ENCODE measurements at places on chromosomes 2 and 18.

DNA sequence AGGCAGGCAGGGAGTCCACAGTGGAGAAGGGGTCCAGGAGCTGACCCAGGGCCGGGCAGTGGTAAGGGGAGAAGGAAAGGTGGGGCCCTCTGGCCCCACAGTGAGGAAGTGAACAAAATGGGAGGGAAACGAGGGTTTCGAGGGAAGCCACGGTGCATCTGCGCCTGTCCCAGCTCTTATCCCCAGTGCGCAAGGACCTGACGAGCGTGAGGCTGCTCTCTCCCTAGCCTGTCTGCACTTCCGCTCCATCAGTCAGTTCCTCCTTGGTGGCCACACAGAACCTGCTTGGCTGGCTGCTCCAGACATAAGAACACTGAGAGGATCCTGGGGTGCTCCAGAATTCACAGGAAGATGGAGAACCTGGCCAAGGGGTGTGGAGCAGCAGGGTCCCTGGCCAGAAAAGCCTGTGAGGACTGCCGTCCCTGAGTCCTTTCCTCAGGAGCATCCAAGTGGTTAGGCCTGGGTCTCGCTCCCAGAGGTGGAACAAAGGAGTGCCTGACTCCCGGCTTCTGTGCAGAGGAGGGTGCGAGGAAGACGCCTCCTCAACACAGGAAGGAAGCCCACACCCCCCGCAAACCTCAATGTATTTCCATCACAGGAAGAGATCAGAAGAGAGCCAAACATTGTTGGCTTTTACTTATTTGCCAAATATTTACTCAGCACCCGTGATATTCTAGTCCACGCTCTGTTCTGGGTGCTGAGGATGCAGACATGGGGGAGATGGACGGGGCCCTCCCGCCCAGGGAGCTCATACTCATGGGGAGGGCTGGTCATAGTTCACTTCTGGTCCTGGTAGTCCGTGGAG lies 43.7 kb upstream of the SEMA4C start:
- no peak for DNase-seq

DNA sequence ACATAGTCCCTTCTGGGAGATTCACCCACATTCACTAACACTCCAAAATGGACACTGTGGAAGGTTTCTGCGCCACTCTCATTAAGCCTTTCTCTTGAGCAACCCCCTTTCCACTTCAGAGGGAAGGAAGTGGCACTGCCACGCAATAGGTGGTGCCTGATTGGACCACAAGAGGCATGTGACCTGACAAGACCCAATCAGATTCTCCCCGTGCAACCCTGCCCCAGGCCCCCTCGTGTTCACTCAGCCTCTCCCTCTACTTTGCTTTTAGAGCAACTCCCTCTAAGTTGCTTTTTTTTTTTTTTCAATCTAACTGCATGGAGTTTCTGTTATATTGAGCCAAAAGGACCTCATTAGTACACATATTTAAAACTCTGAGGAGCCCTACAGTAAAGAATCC lies 158.0 kb downstream of the EN1 start:
- no peak for DNase-seq

- peak; percentile 92 for DNase-seq
Measured at GRCh38 chr2:42169100-42169873, at the start of gene EML4. EML4 (plus strand) TSS chr2:42169353; CDS start chr2:42169612, 259 bp downstream.

DNA sequence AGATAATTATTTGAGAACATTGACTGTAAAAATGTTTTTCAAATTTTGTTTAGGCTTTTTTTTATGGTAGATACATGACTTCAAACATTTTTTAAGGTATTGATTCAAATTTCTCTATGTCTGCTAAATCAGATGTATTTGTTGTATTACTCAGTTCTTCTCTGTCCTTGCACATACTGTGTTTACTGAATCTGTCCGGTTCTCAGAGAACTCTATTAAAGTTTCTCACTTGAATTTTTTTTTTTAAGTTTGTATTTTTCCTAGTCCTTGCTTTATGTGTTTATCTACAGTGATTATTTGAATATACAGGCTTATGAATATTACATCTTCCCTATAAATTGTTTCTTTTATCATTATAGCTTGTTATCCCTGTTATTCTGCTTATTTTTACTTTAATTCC lies 5.3 kb downstream of the SEPTIN2 start:
- DNase-seq: no peak

GRCh38 chr2:237863689-237864443 lies 4.4 kb downstream of the RAMP1 start:
- no peak for DNase-seq

- no peak for DNase-seq
Measured at GRCh38 chr2:10305715-10306114, 3.0 kb downstream of the HPCAL1 start.

GRCh38 chr18:34697891-34698290 lies 12.2 kb upstream of the DTNA start:
- DNase-seq: no peak

GRCh38 chr2:6885968-6886367 lies 8.4 kb downstream of the RSAD2 start:
- DNase-seq: no peak

- no peak for DNase-seq
Measured at GRCh38 chr18:31301201-31301655, 16.7 kb upstream of the DSG1 start.

GRCh38 chr18:59067873-59068272 lies 71.8 kb upstream of the SEC11C start:
- DNase-seq: no peak

GRCh38 chr2:205744074-205744591 lies 61.8 kb downstream of the NRP2 start:
- no peak for DNase-seq

GRCh38 chr2:101041413-101041812 lies 39.3 kb downstream of the RPL31 start:
- DNase-seq: no peak

DNA sequence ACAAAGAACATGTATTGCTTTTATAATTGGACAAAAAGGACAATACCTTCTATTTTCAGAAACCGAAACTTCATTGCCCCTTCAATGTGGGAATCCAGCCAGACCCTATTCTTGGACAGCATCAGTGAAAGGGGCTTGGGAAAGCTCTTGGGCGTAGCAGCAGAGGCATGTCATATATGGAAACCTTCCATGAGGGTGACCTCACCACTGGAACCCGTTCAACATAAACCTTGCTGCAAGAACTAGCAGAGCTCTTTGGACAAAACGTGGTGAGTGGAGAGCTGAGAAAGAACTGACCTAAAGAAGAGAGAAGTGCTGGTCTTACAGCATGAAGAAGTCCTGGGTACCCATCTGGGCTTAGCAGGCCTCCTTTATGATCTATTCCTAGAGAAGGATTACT lies 22.7 kb upstream of the ACTG2 start:
- DNase-seq: no peak

DNA sequence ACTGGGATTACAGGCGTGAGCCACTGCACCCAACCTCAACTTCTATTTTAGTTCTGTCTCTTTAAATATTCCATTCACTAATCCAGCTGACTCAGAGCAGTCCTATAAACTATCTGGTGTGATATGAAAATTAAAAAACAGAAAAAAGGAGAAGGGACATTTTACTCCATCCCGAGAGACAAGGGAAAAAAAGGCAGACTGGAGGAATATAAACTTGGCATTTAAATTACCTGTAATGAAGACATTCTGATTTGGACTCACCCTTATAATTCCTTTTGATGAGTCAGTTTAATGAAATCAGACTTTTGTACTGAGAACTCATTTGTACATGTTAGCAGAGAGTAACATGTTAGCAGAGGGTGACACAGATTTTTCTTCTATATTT lies 74.8 kb upstream of the RIOK3 start:
- DNase-seq: no peak

DNA sequence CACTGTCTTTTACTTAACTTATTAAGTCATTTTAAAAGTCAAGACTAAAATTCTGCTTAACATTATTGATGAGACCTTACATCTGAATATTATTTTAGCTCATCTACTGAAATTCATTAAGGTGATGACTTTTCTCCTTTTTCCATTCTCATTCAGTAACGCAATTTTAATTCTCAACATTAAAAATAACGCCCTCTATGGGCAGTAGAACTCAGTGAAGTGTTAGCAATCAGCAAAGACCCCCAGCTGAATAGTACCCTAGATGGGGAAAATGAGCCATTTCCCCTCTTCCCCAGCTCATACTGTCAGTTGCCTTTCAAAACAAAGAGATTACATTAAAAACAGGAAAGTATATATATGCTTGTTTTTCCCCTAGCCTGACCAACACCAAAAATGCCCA lies 203.3 kb downstream of the NR4A2 start:
- no peak for DNase-seq

DNA sequence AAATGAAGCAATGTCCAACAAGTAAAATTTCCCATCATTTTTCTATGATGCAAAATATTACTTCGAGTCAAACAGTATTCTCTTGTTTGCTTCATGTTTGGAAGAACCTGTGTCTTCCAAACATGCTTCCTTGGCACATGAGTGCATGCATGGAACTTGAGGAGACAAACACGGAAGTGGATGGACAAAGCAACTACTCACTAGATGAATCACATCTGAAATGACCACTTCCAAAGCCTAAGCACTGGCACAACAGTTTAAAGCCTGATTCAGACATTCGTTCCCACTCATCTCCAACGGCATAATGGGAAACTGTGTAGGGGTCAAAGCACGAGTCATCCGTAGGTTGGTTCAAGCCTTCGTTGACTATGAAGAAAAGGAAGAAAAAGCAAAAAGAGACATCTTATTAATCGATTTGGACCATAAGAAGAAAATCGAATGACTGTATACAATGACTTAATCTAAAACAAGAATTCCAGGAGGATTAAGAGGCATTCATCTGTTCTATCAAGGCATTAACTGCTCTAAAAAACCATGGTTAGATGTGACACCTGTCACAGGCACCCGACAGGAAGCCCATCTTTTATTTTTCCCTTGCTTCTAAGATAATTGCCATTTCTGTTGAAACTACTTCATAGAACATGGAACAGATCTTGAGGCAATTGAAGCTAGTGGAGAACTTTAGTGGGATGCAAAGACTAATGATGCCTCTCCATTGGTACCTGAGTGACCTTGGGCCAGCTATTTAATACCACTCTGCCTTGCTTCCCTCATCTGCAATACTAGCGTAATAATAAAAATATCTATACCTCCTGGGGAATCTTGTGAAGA lies 56.0 kb downstream of the ATIC start:
- DNase-seq: no peak

DNA sequence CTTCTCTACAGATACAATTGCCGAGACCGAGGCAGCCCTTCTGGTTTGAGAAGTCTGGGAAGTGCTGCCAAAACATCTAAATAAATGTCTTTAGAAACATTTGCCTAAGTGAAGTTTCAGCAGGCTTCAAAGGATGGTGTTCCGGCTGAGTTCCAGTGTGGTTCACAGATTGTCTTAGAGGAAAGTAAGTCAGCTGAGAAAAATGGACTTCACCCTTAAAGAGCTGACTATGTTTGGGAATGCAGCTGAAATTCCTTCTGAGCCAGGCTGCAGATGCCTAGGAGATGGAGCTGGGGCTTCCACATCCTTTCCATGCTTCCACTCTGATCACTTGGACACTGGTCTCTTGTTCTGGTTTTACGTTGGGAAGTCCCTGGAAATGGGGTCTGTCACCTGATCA lies 83.6 kb downstream of the FHOD3 start:
- no peak for DNase-seq

DNA sequence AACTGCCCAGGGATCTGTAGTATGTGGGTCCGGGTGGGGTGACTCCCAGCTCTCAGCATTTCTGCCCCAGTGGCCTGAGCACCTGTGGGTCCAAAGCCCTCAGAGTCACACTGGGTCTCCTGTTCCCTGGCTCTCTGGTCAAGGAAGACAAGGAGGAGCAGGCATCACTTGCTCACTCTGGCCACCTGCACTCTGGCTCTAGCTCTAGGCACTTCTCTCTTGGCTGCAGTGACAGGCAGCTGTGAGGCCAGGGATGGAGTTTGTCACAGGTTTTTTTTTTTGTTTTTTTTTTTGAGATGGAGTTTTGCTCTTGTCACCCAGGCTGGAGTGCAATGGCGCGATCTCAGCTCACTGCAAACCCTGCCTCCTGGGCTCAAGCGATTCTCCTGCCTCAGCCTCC lies 84.6 kb downstream of the HS1BP3 start:
- no peak for DNase-seq

DNA sequence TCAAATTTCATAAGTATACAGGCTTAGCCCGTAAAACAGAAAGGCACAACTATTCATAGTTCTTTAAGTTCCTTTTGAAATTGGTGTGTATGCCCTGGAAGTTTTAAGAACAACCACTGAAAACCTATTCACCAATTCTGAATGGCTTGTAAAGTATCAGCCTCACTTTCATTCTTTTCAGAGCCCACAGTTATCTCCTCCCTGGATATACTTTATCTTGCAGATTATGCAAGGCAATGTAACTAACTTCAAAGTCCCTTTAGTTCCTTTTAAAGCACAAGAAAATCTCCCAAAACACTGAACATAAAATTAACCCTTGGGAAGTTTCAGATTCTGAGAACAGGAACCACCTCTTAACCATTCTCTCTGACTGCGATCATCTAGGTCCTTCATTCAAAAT lies 1.1 kb downstream of the STRN start:
- no peak for DNase-seq

DNA sequence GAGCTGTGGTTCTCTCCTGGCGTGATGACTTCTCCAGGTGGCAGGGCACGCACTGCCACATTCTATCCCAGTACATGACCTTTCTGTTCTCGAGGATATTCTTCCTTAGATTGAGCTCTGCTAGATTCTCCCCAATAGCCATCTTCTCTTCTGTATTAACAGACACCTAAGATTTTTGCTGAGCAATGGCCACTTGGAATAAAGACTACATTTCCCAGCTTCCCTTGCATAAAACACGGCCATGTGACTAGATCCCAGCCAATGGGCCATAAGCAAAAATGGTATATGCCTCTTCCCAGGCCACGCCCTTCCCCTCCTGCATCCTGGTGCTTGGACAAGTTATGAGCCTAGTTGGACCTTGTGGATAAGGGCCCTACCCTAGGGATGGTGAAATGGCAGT lies 82.1 kb downstream of the EIF2AK3 start:
- no peak for DNase-seq

DNA sequence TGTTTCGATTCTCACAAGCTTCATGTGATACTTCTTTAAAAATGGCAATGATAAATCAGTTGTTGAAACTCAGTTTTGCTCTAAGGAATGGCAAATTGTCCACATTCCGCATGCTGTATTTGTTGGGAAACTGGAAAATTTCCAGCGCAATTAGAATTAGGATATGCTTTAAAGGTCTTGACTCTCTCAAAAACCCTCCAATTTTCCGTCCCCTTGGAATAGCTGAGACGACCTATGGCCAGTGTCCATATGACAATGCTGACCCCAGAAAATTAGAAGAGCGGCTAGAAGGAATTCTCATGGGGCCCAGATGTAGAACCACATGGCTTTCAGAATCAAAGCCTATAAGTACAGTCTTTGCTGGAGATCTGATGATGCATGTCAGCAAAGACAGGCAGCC lies 170.8 kb downstream of the TMEM18 start:
- no peak for DNase-seq

Data from occipital lobe (tissue), 3 donors.